ENCODE measurements at places on chromosomes 11 and 22.

DNA sequence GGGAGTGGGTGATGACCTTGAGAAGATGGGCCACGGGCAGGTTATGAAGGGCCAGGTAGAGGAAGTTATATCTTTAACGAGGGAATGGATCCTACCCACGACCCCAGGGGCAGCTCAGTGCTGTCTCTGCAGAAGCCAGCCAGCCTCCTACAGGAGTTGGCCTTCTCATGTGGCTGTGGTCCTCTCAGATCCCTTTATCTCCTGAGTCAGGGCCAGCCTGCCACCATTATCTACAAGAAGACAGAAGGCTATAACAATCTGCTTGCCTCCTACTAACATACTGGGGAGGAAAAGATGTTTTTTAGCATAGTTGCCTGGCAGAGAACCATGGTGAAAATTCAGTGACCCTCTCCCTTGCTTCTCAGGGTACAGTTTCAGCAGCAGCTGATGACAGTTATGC lies 7.0 kb upstream of the YWHAH start:
- no peak for DNase-seq

GRCh38 chr11:92500453-92500852 lies 275.8 kb downstream of the FAT3 start:
- no peak for DNase-seq

- no peak for DNase-seq
These were observed 68.9 kb downstream of the C22orf31 start for GRCh38 chr22:28992565-28993356.

DNA sequence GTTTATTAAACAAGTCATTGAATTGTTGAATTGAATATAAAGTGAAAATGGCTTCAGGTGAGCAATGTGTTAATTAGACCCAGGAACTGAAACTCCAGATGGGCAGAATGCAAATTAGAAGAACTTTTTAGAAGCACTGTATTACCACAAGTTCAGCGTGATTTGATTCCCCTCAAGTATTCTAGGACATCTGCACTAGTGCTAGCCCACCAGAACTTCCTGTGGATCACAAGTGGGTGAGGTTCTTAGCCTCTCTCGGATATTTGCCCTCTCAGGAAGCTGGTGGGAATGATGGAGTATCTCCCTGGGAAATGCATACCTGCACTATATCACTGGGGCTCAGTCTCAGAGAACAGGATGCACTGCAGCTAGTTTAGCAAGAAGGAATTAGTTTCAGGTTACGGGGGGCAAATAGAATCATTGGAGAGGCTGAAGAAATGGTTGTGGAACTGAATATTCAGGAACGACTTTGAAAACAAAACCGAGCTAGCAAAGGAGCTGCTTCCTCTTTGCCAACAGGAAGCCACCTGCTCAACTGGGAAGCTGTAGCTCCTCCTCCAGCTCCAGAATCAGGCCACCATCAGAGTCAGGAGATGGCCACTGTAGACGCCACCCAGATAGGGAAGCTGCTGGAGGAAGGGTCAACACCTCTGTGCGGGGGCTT lies 74.3 kb downstream of the DHCR7 start:
- no peak for DNase-seq

DNA sequence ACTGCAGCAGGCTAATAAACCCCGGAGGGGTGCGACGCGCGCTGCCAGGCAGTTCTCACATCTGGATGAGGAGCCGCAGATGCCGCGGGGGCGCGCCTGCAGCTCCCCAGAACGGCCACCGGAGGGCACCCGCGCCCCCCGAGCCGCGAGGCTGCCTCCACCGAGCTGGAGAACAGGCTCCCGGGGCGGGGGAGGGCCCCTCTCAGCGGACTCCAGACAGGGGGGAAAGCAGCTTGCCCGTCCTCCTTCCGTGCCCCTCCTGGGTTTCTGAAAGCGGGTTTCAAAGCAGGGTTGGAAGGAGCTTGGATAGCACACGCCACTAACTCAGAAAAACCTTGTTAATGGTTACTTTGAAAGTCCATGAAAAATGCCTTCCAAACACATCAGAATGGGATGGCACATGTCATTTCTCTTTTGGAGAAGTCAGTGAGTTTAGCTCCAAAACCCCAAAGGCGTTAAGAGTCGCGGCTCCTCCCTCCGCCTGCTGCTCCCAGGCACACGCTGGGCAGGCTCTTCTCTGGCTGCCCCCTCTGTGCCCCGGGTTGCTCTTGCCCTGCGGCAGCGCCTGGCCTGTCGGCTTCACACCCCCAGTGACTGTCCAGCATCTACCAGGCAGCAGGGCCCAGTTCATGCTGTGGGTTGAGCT lies 317.8 kb downstream of the NTM start:
- peak; percentile 30 for DNase-seq

DNA sequence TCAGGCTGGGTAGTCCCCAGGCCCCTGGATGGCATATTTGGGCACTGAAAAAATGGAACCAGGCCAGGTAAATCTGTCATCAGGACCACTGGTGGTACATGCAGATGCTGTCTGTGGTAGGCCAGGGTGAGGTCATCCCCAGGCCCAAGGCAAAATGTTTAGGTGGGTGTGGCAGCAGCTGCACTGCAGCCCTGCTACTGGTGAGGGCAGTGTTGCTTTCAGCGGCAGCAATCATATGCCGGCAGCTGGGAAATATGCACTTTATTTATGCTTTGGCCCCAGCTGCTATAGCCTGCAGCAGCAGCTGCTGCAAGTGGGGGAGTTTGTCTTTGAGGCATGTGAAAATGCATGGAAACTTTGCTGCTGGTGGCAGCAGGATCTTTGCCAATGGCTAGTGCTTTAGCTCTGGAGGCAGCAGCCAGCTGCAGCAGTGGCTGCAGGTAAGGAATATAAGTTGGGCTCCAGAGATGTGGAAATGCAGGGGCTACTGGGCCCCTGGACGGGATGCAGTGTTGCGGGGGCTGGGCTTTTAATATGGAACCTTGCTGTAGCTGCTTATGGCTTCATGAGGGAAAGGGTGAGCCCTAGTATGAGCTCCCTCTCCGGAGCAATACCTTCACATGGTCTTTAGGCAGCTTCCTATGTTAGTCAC lies 365.7 kb upstream of the CADM1 start:
- no peak for DNase-seq

DNA sequence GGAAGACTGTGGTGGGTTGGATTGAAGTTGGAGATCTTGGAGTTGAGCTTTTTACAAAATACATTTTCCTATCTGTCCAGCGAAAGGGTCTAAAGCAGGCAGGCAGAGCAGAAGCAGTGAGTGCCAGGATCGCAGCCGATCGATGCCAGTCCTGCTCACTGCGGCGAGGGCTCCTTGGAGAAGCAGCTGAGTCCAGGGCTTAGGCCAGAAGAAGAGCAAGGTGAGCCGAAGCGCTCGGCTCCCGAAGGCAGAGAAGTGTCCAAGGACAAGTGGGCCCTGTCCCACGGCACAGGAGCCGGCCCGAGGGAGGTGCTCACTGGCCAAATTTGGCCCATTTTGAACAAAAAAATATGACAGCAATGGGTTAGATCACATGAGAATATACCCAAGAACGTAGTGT lies 637.8 kb downstream of the BRD1 start:
- DNase-seq: no peak

Data from bone marrow (tissue), 2 donors.